Mucosa of descending colon (tissue), 3 donors: ENCODE measurements at places on chromosomes 1 and 21.

GRCh38 chr21:25790122-25790877, 55.5 kb downstream of the GABPA start:
- peak; percentile 21 for DNase-seq

DNA sequence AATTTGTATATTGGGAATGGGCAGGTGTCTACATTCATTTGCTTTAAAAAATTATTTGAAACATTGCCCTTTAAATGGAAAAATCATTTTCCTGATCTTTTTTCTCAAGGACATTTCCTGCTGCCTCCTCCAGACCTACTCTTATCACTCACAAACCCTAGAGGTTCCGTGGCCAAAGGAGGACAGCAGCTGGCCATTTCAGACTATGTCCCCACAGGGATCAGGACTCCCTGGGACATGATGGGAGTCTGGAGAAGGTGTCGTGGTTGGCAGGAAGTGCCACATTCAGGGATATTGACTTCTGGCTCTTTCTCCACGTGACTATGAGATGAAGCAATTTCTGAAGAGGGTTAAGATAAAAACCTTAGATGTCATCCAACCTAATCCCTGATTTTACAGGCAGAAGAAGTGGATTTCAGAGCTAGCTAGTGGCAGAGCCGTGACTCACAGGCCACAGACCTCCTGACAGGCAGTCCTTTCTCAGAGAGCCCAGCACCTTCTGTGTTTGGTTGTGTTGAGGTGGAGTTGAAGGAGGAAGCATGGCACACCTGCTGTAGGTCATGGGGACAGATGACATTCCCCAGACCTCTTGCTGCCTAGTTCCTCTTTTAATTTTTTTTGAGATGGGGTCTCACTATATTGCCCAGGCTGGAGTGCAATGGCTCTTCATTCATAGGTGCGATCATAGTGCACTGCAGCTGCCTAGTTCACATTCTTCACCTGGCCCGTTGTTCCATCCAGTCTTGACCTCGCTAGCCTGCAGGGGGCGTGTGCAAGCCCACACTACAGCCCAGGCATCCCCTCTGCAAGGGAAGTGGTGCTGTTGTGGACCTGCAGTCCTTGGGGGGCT, 25.5 kb upstream of the IL10 start:
- DNase-seq = no peak

DNA sequence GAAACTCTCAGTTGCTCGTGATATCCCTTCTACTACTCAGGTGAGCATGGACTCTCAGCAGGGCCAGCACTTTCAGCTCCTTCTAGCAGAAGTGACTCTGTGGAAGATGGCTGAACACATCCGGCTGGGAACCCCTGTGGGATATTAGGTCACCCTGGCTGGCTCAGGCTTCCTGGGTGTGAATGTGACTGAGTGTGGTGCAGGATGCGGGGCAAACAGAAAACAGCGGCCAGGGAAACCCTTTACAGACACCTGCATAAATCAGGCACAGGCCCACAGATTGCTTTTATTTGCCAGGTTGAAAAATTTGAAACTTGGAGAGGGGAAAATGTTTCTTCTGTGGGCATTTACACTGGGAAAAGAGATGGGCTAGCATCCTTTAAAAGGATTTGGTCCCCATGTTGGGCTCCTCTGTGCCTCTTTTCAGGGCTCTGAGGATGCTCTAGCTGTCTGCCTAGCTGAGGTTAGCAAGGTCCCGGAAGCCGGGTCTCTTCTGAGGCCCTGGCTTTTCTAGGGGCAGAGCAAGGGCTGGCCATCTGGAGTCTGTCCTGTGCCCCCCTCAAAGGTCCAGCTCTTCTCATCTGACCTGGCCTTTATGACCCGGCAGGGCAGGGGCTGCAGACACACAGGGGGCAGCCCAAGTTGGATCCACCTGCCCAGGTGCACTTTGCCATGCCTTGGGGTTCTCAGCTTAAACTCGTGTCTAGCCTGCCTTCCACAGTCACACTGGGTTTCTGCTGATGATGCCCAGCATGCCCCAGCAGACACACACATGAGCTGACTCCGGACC, 243.0 kb downstream of the SIPA1L2 start:
- no peak for DNase-seq

DNA sequence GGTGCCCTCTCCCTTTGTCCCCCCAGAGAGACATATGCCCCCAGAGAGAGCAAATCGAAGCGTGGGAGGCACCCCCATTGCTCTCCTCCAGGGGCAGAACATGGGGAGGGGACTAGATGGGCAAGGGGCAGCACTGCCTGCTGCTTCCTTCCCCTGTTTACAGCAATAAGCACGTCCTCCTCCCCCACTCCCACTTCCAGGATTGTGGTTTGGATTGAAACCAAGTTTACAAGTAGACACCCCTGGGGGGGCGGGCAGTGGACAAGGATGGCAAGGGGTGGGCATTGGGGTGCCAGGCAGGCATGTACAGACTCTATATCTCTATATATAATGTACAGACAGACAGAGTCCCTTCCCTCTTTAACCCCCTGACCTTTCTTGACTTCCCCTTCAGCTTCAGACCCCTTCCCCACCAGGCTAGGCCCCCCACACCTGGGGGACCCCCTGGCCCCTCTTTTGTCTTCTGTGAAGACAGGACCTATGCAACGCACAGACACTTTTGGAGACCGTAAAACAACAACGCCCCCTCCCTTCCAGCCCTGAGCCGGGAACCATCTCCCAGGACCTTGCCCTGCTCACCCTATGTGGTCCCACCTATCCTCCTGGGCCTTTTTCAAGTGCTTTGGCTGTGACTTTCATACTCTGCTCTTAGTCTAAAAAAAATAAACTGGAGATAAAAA, 8.4 kb downstream of the EFNA3 start:
- DNase-seq = no peak

- DNase-seq = no peak
Observed at GRCh38 chr1:194684636-194685035, 1498.2 kb upstream of the B3GALT2 start.
